ENCODE measurements at places on chromosomes 3 and 15.

DNA sequence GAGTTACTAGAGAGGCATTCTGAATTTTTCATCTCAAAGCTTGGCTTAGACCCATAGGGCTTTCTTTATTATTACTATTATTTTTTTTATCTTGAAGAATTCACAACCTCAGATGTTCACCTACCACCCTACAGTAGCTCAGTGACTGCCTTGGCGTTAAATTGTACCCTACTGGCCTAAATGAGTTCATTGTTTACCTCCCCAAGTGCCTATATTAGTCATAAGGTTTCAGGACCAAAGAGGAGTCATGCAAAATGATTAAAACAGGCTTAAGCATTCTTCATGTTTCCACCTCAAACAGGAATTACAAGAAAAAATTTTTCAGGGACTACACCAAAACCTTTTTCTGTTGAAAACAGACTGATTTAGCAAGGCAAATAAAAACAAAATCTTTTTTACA is 751.5 kb downstream of the SQOR start:
- no peak for DNase-seq

DNA sequence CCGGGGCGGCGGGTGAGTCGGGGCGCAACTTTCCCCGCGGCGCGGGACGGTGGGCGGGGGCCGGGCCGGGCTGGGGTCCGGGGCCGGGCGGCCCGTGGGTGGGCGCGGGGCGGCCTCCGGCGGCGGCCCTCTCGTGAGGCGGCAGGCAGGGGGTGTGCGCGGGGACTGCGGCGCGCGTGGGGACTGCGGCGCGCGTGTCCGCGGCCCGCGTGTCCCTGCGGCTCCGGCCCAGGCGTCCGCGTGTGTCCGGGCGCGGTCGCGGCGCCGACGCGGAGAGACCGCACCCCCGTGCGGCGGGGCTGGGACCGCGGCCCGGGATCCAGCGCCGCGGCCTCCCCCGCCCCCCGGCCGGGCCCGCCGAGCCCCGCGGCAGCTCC is 349 bp downstream of the PLXNA1 start:
- DNase-seq, result no peak

DNA sequence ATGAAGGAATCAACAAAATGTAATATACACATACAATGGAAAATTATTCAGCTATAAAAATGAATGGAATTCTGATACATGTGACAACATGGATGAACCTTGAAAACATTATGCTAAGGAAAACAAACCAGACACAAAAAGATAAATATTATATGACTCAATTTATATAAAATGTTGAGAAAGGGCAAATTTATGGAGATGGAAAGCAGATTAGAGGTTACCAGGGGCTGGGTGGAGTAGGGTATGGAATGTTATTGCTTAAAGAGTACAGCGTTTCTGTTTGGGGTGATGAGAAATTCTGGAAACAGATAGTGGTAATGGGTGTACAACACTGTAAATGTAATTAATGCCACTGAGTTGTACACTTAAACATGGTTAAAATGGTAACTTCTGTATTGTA is 50.9 kb downstream of the EMC4 start:
- DNase-seq, result no peak

GRCh38 chr3:49273825-49274532 is 3.1 kb downstream of the C3orf62 start:
- DNase-seq, result no peak

GRCh38 chr3:194083637-194084224 is 52.2 kb upstream of the HES1 start:
- DNase-seq, result no peak

GRCh38 chr3:7733933-7734332 is 767.7 kb upstream of the LMCD1 start:
- DNase-seq, result no peak

- no peak for DNase-seq
Measured at GRCh38 chr3:185405243-185405642, 42.3 kb downstream of the MAP3K13 start.

DNA sequence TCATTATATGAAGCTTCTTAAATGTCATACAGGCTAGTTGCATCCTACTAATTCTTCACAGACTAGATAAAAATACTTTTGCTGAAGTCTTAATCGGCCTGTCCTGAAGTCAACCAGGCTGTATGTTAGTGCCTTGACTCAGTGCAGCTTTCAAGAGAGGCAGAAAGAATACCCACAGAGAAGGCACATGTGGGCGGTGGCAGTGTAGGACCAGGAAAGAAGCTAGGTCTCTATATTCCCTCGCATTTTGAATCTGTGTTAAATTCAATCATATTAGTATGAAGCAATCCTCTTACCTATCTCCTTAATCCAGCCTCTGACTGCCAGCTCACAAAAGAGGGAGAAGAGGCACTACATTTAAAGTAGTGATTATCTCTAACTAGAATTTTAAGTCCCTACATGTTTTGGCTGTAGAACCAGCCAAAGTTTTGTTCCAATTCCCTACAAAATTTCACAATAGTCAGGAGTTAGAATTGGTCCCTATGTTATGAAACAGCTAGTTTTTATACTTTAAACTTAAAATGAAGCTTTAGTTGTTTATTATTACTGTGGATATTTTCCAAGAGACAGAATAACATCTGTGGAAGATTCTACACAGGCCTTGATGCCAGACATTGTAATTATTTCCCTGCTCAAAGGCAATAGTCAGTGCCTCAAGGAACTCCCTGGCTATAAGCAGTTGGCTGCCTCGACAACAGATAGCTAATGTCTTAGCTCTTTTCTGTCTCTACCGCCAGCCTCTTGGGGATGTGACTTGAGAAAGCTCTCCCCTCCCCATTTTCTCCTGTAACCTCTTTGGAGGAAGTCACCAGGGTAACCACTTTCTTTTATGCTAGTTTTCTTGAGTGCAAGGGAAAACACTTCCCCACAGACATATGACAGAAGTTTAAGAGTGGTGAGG is 31.9 kb downstream of the CRTC3 start:
- DNase-seq, result no peak
